ENCODE measurements at places on chromosomes 3 and 15.

DNA sequence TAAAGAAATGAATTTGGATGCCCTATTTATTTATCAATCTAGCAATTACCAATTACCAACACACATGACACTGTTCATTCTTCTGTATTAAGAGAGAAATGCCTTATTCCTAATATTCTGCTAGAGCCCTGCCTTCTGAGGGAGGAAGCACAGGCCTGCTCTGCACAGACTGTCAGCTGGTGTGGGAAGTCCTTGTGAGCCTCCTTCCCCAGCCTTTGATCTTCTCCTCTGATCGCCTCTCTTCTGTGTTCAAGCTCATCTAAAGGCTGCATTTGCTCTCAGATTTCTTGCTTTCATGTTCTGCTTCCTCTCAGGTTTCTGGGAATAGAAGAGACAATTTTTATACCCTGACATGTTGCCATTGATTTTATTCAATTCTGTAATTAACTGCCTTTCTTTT is 290.6 kb upstream of the UMPS start:
- no peaks in the 10 kb centered on the region for H3K27me3 ChIP-seq
- H3K4me3 ChIP-seq, result no peak overlapping the region
- no peak overlapping the region for H3K27ac ChIP-seq
- no peaks in the 10 kb centered on the region for H3K4me1 ChIP-seq
- DNase-seq, result no peak

DNA sequence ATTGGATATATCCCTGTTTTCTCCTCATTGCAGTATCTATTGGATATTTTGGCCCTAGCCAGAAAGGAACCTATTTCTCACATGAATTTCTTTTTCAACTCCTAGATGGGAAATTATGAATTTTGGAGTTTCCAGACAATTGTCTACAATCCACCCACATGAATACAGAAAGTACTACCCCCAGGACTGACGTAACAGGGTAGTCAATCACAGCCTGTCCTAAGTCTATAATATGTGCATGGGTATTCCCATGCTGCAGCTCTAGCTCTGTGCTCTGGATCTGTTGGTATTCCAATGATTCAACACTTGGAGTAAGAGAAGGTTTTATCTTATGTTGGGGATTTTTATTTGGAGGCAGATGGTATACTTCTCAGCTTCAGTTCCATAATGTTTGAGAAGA is 393.1 kb upstream of the ARRDC4 start:
- H3K27ac ChIP-seq, result no peak overlapping the region
- H3K27me3 ChIP-seq, result no peaks in the 10 kb centered on the region
- DNase-seq, result no peak
- H3K4me1 ChIP-seq, result no peaks in the 10 kb centered on the region

- no peaks in the 10 kb centered on the region for H3K27me3 ChIP-seq
- H3K4me3 ChIP-seq, result no peak overlapping the region
- DNase-seq, result no peak
Observed at GRCh38 chr15:90816401-90817116, 51.8 kb upstream of the FURIN start.

- no peak overlapping the region for H3K27ac ChIP-seq
- H3K27me3 ChIP-seq, result no peaks in the 10 kb centered on the region
- H3K36me3 ChIP-seq, result no peaks in the 10 kb centered on the region
Observed at GRCh38 chr3:174215456-174215855, 643.7 kb upstream of the NAALADL2 start.

GRCh38 chr15:63918901-63919348 is 85.2 kb upstream of the HERC1 start:
- H3K27ac ChIP-seq, result no peak overlapping the region
- no peaks in the 10 kb centered on the region for H3K36me3 ChIP-seq
- DNase-seq, result no peak
- H3K4me1 ChIP-seq, result no peaks in the 10 kb centered on the region
- no peaks in the 10 kb centered on the region for H3K27me3 ChIP-seq

DNA sequence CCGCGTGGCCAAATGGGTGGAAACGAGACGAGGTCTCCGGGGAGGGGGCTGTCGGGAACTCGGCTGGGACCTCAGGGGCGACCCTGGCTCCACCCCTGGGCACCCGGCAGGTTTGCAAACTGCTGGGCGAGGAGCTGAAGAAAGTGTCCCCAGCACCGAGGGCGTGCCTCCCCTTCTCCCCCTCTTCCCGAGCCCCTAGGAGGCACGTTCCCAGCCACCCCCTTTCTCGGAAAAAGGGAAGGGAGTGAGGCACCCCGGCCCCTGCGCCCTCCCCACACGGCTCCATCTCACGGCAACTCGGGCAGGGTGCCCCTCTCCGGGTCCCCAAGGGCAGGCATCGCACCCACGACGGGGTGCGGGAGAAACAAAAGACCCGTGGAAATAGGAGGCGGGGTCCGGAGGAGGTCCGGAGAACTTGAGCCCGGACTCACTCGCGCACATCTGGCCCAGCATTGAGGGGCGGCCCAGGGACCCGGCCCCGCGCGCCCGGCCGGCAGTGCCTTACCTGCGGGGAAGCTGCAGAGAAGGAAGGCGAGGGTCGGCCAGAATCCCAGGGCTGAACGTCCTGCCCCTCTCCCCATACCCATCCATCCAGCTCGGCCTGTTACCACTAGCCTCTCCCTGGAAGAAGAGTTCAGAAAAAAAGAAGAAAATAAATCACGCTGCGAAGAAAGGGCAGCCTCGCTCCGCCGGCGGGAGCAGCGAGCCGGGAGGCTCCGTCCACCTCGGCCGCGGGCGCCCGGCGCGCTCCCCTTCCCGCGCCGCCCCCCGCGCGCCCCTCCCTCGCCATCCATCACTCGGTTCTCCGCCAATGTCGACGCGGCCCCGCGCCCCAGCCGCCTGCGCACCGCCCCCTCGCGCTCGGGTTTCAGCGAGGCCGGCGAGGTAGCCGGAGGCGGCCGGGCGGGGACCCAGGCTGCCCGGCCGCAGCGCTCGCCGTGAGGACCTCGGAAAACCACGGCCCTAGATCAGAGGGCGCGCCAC is 16.3 kb downstream of the RGMA start:
- peak; percentile 78 for DNase-seq
- no peaks in the 10 kb centered on the region for H3K27me3 ChIP-seq
- H3K4me1 ChIP-seq, result peaks cover 13% of the 10 kb centered on the region
- H3K36me3 ChIP-seq, result no peaks in the 10 kb centered on the region
- peak overlapping the region; percentile 64 for H3K4me3 ChIP-seq
- no peak overlapping the region for H3K27ac ChIP-seq

DNA sequence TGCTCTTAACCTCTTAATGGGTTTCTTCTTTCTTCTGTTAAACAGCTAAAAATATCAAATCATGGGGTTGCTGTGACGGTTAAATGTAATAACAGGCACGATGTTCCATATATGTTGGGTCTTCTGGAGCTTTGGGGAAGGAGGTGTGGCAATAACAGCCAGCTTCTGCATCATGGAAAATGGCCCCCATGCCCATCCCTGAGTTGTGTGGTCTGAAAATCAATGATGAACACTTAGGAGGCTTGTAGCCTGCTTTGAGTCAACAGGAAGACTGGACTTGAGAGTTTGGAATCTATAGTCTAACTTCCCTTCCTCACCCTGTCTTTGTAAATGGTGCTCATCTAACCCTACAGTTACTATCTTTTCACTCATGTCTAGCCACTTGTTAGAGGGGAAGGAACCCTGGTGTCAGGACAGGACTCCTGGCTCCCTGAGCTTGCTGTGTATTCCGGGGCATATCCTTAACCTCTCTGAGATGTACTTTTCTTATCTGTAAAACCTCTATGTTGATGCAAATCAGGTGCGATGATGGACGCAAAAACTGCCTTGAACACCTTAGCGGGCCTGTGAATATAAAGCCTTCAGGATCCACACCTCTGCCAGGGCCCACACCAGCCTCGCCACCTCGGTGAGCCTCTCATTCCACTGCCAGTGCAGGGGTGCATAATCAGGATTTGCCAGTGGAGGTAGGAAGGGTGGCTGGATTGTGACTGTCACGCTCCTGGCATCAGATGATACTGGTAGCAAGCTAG is 27.5 kb downstream of the SMAD3 start:
- no peak overlapping the region for H3K4me3 ChIP-seq
- peaks cover 4% of the 10 kb centered on the region for H3K36me3 ChIP-seq
- DNase-seq, result no peak
- H3K27ac ChIP-seq, result no peak overlapping the region
- peaks cover 34% of the 10 kb centered on the region for H3K4me1 ChIP-seq

DNA sequence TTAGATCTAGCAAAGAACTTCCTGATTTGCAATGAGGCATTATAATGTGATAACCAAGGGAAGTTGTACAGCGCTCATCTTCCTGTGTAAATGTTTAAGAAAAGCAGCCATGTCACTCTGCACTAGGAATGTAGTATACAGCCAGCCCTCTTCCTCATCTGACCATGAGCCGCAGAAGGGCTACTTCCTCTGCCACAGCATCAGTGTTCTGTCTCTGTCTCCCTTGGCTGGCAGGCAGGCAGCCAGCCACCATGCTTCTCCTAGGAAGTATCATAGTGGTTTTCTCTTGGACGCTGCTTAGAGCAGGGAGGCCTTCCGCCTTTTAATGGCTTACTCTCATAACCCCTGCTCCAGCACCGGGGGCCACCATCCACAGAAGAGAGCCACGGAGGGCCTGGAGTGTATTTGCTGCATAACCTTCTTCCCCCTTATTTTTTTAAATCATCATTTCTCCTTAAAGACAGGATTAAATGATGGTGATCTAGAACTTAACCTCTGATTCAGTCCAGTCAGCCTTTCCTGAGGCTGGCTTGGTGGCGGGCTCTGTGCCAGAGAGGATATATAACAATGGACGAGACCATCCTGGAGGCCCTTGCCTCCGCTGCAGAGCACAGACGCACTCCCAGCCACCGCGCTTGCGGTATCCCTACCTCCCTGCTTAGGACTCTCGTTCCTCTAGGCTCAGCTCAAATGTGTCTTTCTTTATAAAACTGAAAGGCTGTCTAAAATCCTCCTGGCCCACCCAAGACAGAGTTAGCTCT is 57.3 kb upstream of the PLXNA1 start:
- no peak overlapping the region for H3K27ac ChIP-seq
- H3K36me3 ChIP-seq, result no peaks in the 10 kb centered on the region
- no peaks in the 10 kb centered on the region for H3K27me3 ChIP-seq
- no peak for DNase-seq
- H3K4me3 ChIP-seq, result no peak overlapping the region

GRCh38 chr3:184349563-184350470 is 11.6 kb downstream of the CLCN2 start:
- peaks cover 5% of the 10 kb centered on the region for H3K36me3 ChIP-seq
- no peak overlapping the region for H3K27ac ChIP-seq
- H3K4me1 ChIP-seq, result peaks cover 26% of the 10 kb centered on the region
- no peaks in the 10 kb centered on the region for H3K27me3 ChIP-seq
- no peak for DNase-seq
- no peak overlapping the region for H3K4me3 ChIP-seq

- no peak overlapping the region for H3K4me3 ChIP-seq
- H3K27me3 ChIP-seq, result no peaks in the 10 kb centered on the region
- H3K27ac ChIP-seq, result no peak overlapping the region
- no peaks in the 10 kb centered on the region for H3K4me1 ChIP-seq
Observed at GRCh38 chr15:45263854-45264253, 11.8 kb downstream of the SLC28A2 start.

DNA sequence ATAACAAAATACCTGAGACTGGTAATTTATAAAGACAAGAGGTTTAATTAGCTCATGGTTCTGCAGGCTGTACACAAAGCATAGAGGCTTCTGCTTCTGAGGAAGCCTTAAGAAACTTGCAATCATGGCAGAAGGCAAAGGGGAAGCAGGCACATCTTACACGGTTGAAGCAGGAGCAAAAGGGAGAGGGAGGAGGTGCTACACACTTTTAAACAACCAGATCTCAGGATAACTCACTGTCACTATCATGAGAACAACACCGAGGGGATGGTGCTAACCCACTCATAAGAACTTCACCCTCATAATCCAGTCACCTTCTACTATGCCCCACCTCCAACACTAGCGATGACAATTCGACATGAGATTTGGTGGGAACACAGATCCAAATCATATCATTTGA is 54.4 kb downstream of the ATP8B4 start:
- no peak for DNase-seq
- no peak overlapping the region for H3K27ac ChIP-seq
- no peak overlapping the region for H3K4me3 ChIP-seq
- no peaks in the 10 kb centered on the region for H3K27me3 ChIP-seq
- no peaks in the 10 kb centered on the region for H3K4me1 ChIP-seq

DNA sequence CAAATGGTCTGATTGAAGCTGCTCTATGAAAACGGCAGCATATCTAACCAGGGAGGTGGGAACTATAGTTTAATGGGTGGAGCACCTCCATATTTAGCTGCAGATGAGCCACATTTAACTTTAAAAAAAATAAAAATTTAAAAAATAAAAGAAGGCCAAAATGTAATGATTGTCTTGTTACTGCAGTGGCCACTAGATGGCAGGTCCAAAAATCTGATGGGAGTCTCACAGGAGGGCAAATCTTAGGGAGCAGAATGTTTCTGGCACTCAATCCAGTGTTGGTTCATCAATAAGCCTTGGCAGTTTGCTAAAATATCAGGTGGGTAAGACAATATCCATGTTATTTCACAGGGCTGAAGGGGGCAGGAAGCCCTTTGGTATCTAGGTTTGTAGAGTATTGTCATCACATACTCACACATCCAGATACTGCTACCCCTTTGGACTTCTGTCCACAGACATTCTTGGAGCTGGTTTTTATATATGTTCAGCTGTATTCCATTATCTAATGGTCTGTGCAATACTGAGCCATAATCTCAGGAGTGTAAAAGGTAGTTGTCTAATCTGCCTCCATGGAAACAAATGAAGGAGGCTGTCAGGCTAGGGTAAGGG is 233.3 kb downstream of the TIGIT start:
- no peak overlapping the region for H3K27ac ChIP-seq
- DNase-seq, result peak; percentile 26
- H3K36me3 ChIP-seq, result no peaks in the 10 kb centered on the region
- H3K4me1 ChIP-seq, result no peaks in the 10 kb centered on the region
- H3K4me3 ChIP-seq, result no peak overlapping the region

DNA sequence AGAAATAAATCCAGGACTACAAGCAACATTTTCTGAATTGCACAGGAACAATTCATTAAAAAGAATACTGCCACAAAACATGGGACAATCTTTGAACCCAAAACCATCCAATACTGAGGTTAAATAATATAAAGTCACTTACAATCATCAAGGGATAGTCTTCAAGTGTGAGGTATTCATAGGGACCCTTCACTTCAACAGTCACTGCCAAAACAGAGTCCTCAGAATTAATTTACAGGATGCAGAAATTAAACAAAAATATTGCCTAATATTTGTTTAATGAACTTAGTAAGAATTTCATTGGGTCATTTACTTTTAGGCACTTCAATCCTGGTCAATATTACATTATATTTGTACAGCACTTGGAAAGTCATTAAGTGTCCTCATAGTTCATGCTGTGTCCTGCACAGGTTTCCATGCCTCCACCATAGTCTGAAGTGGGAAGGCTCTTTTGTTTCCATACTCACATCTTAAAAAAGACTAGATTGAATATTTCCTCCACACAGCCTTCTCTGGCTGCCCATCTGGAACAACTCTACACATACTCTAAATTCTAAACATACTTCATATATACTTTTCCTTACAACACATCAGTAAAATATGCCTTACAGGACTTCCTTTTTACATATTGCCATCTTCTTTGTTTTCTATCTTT is 31.6 kb upstream of the VPS39 start:
- no peak for DNase-seq
- no peaks in the 10 kb centered on the region for H3K27me3 ChIP-seq
- H3K36me3 ChIP-seq, result peaks cover 41% of the 10 kb centered on the region
- no peak overlapping the region for H3K4me3 ChIP-seq
- H3K4me1 ChIP-seq, result no peaks in the 10 kb centered on the region
- H3K27ac ChIP-seq, result no peak overlapping the region

Measured in A673 (cell line).